NCI-H187 (cell line): ENCODE measurements at places on chromosomes 11 and 22.

- no peak for DNase-seq
Observed at GRCh38 chr11:3831378-3832239, 9.2 kb downstream of the RHOG start.

DNA sequence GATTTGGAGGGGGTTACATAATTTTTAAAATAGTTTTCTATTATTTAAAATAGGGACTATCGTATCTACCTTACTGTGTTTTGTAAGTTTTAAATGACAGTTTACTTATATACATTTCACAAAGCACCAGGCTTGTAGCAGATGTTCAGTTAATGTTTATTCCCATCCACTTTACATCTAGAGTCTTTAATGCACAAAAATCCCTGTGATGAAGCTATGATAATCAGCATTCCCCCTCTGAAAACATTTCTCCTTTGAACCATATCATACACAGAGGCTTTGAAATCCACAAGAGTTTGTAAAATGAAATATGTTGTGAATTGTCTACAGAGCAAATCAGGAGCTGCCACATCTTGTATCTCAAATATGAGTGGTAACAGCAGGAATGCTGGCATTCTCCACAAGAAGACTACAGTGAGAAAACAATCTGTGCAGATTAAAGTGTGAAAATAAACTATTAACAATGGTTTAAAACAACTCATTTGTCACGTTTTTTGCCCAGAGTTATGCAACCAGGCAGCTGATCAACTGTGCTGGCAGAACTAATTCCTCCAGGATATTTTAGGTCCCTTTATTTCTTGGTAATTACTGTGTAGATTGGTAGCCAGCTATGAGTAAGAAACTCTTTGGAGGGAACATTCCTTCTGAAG is 699.1 kb upstream of the ARHGAP42 start:
- no peak for DNase-seq

- no peak for DNase-seq
Observed at GRCh38 chr11:9731256-9731655, 67.4 kb downstream of the SWAP70 start.

DNA sequence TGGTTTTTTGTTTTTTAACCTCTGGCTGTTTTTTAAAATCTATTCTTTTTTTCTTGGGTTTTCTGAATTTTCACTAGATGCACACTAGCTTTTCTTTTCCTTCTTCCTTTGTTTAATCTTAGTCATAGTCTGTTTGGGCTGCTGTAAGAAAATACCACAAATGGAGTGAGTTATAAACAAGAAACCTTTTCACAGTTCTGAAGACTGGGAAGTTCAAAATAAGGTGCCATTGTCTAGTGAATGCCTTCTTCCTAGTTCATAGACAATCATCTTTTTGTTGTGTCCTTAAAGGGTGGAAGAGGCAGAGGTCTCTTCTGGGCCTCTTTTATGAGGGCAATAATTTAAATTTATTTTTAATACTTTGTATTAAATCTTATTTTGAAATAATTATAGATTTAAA is 532.9 kb upstream of the ANO5 start:
- no peak for DNase-seq

GRCh38 chr22:44425694-44426045 is 72.4 kb downstream of the RTL6 start:
- no peak for DNase-seq

DNA sequence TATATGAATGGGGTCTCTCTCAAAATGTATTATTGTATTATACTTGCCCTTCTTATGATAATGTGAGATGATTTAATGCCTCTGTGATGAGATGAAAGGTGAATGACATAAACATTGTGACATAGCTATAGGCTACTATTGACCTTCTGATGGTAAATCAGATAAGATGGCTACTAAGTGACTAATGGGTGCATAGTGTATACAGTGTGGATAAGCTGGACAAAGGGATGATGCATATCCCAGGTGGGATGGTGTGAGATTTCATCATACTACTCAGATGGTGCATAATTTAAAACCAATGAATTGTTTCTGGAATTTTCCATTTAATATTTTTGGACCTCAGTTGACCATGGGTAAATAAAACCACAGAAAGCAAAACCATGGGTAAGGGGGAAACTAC is 243.5 kb downstream of the SBF2 start:
- DNase-seq, result no peak

DNA sequence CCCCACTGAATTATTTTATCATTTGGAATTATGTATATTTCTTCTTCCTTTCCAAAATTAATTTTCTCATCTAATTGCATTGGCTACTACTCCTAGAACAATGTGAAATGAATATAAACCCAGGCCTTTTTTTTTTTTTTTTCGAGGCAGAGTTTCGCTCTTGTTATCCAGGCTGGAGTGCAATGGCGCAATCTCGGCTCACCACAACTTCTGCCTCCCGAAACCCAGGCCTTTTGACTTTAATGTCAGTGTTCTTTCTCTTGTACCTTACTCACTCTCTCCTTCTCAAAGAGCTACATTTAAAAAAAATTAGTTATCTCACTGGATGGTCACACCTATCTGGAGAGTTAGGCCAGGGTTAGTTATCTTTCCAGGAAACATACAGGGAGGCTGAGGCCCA is 35.3 kb upstream of the LRRC32 start:
- DNase-seq, result no peak

DNA sequence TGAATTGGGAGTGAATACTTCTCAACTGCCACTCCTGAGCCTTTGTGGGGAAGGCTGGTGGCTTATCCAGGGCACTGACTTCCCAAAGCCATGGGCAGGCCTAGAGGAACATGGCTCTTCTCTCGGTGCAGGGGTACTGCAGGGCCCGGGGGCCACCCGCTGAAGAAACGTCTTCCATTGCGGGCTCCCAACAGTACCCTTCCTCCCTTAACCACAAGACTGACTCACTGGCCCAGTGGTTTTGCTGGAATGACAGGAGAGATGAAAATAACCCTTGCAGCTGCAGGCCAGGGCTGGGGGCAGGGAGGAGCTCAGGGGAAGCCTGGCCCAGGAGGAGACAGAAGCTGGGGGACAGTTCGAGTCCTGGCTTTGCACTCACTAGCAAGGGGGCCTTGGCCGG is 13.5 kb downstream of the TXN2 start:
- DNase-seq, result no peak

GRCh38 chr11:67344264-67344663 is 9.1 kb downstream of the POLD4 start:
- no peak for DNase-seq

DNA sequence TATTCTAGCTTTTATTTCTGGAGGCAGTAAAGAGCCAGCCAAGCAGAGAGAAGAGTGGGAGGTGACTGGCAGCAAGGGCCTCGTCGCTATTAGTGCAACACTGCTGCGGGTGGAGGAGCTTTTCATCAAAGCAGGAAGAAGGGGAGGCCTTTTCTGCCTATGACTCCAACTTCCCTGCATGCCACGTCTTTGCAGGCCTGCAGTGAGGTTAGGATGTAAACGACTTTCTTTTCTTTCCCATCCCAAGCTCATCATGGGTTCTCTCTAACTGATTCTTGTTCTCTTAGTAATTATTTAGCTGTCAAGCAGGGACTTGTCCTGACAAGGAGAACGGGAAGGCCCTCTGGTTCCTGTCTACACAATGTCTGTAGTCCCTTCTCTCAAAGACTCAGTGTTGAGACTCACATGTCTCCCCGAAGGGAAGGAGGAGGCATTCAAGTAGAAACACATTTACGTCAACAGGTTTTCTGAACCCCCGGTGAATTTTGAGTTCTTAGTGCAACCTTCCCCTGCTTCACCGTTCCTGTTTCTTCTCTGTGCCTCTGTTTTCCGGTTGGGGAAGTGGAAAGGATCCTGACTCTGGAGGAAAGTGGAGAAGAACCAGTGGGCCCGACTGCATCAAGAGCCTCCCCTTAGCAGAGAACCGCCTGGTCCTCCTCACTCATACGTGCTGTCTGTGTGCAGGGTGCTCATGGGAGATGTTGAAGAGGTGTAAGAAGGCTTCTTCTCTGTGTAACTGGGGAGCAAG is 56.9 kb downstream of the PACS1 start:
- DNase-seq, result no peak

GRCh38 chr11:76033699-76034098 is 172.6 kb downstream of the WNT11 start:
- no peak for DNase-seq

GRCh38 chr22:48750282-48750681 is 1077.4 kb downstream of the BRD1 start:
- DNase-seq, result no peak

DNA sequence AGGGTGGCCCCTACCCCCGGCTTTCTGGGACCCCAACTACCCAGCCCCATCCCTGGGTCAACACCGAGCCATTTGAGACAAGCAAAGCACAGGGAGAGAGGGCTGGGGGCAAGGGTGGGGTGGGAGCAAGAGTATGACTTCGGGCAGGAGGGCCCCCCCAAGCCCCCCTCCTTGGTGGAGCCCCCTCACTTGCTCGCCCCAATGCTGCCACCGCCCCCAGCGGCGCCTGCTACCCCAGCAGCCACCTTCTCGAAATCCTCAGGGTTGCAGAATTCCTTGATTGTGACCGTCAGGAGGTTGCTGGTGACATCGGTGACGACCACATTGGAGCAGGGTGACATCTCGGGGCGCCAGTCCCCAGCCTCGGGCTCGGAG is 6.0 kb downstream of the CBX6 start:
- no peak for DNase-seq

GRCh38 chr11:59473015-59473414 is at the start of gene OR4D10:
TSS of gene OR4D10 (plus strand) at chr11:59473315. CDS start at chr11:59477430, 4,115 bp downstream.
- DNase-seq, result no peak

DNA sequence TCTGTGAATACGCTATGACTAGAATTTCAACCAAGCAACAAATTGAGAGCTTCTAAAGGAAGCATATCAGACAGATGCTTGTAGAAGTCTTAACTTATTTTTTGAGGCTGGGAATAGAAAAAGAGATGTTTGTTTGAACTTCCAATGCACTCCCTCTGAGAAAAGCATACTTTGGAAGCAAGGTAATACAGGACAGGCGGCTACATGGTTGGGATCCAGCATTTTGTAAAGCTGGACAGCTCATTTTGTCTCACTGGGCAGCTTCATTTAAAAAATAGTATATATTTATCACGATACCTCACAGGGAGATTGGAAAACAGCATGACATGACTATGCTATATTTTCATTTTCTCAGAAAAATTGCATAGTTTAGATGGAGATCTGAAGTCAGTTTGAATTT is 821.3 kb upstream of the API5 start:
- no peak for DNase-seq

GRCh38 chr22:45212306-45212709 is 28.4 kb downstream of the KIAA0930 start:
- no peak for DNase-seq

- DNase-seq, result no peak
Observed at GRCh38 chr11:134532131-134532920, 120.3 kb upstream of the B3GAT1 start.

DNA sequence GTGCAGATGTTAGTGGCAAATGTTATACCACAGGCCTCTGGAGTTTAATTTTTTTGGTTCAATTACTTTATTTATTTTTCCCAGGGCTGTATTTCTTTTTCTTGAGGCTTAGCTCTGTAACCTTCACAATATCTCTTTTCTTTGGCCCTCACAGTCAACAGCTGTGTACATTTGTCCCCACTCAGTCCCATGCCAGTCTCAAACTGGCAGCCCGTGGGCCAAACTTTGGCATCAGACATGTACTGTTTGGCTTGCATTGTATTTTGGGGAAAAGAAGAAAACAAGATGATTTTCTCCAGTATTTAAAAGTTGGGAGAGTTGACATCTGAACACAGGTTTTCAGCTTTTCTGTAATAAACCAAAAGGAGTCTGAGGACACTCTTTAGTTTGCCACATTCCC is 87.1 kb downstream of the PRR5L start:
- DNase-seq, result no peak

DNA sequence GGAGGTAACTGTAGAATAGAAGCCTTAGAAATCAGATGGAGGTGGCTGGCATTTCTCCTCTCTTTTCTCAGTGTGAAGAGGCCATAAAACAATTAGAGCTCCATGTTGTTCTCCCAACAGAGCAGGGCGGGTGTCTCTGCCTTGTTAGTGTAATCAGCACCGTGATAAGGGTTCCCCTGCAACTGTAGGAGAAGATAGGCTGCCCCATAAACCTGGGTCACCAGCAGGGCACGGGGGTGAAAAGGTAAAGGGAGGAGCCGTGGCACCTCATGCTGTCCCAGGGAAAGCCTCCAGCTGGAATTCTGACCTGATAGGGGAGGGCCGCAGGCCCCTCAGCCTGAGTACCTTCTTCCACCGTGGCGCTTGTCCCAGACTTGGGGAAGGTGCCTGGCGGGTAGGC is 68.7 kb downstream of the ISX start:
- no peak for DNase-seq

GRCh38 chr11:88300888-88301487 is 36.5 kb downstream of the CTSC start:
- no peak for DNase-seq

DNA sequence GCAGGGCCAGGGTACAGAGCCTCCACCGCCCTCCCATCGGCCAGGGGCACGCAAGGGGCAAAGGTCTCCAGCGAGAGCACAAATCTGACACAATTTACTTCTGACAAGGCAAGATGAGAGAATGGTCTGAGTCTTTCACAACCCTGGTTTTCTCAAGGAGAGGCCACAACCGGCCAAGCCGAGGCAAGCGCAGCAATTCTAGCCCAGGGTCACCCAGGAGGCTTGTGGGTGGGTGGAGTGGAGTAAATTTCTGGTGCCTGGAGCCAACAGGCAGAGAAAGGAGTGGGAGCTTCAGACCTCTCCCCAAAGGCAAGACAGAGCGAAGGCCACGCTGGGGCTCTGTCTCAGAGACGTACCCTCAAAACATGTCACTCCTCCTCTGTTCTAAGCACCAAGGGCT is 9.3 kb downstream of the LARGE2 start:
- no peak for DNase-seq

DNA sequence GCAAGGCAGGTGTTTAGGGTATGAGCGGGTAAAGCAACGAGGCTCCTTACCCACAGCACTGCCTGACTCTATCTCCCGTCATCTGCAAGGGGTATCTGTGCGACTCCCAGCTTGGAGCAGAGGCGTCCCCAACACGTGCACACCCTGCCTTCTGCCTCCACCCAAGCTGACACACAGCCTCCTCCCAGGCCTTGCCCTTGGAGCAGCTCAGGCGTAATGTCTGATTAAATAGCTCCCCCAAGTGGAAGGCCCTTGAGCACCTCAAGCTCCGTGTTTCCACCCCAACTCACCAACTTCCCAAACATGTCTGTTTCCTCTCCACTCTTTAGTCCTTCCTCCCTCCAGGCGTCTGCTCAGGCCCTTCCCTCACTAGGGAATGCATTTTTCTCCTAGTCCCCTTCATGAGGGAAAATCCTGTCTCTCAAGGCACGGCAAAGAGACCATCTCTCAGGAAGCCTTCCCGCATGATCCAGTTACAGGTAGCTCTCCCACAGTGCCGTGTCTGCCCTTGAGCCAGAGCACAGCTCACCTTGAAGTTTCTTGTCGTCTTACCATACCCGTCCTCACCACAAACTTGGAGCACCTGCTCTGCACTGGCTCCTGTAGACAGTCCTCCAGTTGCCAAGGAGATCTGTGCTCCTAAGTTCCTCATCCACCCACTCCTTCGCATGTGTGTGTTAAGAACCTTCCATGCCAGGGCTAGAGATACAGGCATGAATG is 15.8 kb downstream of the CYB5R2 start:
- DNase-seq, result peak; percentile 31

GRCh38 chr22:47053726-47054141 is 291.3 kb downstream of the TBC1D22A start:
- no peak for DNase-seq
